ENCODE measurements at places on chromosomes 3 and 15. TPM values are rescaled to one million over a fixed set of nuclear protein-coding genes. Genes with fewer than 3 reads are reported as not detected.

DNA sequence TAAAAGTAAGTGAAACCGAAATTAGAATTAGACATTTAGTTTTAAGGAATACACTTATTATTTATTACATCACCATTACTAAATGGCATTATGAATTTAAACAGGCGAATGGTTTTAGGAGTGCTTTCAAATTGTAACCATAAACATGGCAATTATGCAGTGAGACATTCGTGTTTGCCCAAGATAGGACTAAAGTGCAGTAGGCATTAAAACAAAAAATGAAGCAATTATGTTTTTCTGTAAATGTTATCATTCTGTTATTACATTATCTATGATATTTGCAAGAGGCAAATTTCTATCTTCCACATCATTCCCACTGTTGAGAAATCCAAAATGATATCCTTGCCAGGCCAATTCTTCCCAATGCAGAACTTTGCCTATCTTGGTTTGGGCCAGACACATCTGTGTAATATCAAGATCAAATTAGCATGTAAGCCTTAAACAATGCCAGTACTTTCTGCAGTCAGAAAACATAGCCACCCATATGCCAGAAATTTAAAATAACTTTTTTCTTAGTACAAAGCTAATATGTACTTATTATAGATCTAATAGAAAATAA is 156.9 kb downstream of the ATP8B4 start:
- DNase-seq: peak; percentile 13

GRCh38 chr3:138846262-138846791 is 11.6 kb upstream of the PIK3CB start:
- no peak for DNase-seq

- DNase-seq: no peak
Observed at GRCh38 chr3:152870027-152870426, 35.1 kb downstream of the P2RY1 start.

The SCG5 gene
- 26.1 TPM for total RNA-seq

- DNase-seq: peak; percentile 66
Observed at GRCh38 chr15:99511531-99511865, 54.3 kb upstream of the MEF2A start.

The SLC15A2 gene
- not detected for total RNA-seq

- DNase-seq: no peak
Observed at GRCh38 chr3:155747946-155748290, 3.0 kb upstream of the PLCH1 start.

GRCh38 chr15:34883042-34883441 is 86.5 kb downstream of the AQR start:
- peak; percentile 49 for DNase-seq

- no peak for DNase-seq
Observed at GRCh38 chr15:85782064-85782463, 12.7 kb downstream of the KLHL25 start.

The SLC9C1 gene
- total RNA-seq: not detected

The SLC22A13 gene
- 0.38 TPM for total RNA-seq

The NDUFB5 gene
- 79.5 TPM for total RNA-seq

GRCh38 chr15:44810237-44810636 is 73.9 kb downstream of the TRIM69 start:
- DNase-seq: no peak

DNA sequence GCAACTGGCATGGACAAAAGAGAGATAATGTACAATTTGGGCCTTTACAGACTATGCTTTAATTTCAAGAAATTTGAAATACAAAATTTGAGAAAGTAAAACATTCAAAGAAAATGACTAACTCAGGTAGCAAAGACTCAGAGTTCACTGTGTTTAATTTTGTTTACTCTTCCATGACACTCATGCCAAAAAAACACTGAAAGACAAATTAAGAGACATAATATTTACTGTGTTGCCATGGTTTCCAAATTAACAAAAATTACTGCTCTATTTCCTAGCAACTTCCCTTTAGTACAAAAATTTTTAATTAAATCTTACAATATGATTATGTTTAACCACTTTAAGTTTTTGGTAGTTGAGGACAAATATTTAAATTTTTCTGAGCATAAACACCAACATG is 29.6 kb downstream of the LRRFIP2 start:
- DNase-seq: peak; percentile 43

The GASK1A gene
- total RNA-seq: 0.63 TPM

The PLCB2 gene
- 0.76 TPM for total RNA-seq

DNA sequence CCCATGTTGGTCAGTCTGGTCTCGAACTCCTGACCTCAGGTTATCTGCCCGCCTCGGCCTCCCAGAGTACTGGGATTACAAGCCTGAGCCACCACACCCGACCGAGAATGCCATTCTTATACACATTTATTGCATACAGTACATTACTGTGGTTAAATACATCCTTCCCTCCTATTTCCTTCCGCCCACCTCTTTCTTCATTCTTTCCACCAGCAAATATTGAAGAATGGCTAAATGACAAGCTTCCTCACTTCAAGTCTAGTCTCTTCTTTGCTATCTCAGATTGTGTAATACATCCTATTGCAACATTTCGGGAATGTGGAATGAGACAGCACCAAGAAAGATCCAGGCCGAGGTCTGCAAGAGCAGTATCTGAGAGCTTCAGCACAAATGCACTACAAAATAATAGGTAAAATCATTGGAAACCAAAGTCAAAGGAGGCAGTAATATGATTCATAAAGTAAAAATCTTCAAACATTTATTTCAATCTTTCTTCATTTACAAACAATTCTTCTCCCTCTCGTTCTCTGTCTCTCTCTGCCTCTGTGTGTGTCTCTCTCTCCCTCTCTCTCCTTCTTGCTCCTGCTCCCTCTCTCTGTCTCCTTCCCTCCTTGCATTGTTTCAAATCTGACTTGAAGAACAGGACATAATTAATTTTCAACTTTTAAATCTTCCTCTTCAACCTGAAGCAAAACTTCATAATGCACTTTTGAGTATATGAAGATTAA is 94.7 kb upstream of the TGFBR2 start:
- DNase-seq: peak; percentile 92

- DNase-seq: no peak
Observed at GRCh38 chr3:141051443-141052200, 475 bp downstream of the SPSB4 start.

DNA sequence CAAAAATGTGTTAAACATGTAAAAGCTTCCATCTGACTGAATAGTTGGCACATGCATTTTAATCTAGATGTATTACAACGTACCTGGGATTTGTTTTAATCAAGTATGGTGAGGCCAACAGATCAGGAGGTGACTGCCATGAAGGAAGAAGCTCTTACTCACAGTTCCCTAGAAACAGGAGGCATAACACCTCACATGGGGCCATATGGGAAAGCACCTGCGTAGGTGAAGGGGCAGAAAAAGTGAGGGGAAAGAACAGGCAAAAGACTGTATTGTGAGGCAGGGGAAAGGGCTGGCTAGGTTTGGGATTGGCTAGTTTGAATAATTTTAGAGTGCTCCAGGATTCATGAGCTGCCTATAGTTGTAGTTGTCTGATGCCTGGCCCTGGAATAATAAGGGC is 9.6 kb downstream of the SQOR start:
- DNase-seq: no peak

The CHRNA7 gene
- under 0.01 TPM for total RNA-seq

GRCh38 chr15:34603095-34603494 is 19.6 kb upstream of the GOLGA8B start:
- no peak for DNase-seq

GRCh38 chr3:185796431-185797107 is 28.3 kb downstream of the IGF2BP2 start:
- DNase-seq: peak; percentile 81

The TMOD2 gene
- 5.9 TPM for total RNA-seq

Data from GM23248 (cell line).